ENCODE measurements at places on chromosomes 2 and 18.

DNA sequence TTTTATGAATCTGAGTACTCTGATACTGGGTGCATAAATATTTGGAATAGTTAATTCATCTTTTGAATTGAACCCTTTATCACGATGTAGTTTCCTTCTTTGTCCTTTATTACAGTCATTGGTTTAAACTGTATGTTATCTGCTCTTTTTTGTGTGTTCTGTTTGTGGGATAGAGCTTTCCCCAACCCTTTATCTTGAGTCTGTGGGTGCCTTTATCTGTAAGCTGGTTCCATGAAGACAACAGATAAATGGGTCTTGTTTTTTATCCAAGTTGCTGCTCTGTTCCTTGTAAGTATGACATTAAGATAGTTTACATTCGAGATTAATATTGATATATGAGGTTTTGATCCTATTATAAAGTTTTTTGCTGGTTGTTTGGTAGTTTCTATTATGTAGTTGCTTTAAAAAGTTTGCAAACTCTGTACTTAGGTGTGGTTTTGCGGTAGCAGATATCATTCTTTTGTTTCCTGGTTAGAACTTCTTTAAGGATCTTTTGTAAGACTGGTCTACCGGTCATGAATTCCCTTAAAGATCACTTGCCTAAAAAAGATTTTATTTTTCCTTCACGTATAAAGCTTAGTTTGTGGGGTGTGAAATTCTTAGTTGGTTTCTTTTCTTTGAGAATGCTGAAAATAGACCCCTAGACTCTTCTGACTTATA, 1451.3 kb upstream of the SLC39A10 start:
- DNase-seq, result no peak

- no peak for DNase-seq
Observed at GRCh38 chr2:10810202-10811161, 2.1 kb downstream of the PDIA6 start.

GRCh38 chr2:170073288-170073687, 104.7 kb upstream of the MYO3B start:
- DNase-seq, result no peak

DNA sequence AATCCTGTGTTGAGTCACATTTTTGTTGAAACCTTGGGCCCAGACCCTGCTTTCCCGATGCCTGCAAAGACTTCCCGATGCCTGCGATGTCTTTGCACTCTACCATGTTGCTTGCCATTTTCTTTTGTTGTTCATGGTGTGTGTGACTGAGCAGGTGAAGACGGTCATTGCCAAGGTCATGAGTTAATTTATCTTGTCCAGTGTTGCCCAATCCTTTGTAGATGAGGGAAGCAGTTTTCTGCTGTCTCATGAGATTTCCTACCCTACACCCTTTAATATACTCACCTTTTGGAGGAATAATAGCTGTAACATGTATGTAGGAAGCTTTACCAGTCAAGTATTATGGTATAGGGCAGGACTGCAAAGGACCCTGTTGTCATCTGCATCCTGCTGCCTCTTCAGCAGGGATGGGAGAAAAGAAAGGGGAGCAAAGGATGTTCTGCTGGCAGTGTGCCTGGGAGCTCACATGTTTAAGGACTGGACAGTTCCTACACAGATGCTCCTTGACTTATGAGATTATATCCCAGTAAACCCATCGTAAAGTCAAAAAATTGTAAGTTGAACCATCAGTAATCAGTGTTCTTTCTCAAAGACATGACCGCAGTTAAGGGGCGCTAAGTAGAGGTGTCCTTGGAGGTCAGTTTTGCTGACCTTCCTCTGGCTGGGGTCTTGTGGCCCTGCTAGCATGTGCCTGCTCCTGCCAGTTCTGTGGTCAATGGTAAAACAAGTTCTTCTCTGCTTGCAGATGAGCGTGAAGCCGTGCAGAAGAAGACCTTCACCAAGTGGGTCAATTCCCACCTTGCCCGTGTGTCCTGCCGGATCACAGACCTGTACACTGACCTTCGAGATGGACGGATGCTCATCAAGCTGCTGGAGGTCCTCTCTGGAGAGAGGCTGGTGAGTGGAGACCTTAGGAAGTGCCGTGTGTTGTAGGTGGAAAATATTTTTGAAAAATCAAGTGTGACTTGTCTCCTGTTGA, 124.8 kb upstream of the EML6 start:
- no peak for DNase-seq

GRCh38 chr2:36203366-36203765, 152.2 kb upstream of the CRIM1 start:
- DNase-seq, result no peak

- no peak for DNase-seq
Observed at GRCh38 chr2:159149747-159150146, 136.8 kb downstream of the WDSUB1 start.

GRCh38 chr2:205218056-205218455, 464.2 kb upstream of the NRP2 start:
- no peak for DNase-seq

DNA sequence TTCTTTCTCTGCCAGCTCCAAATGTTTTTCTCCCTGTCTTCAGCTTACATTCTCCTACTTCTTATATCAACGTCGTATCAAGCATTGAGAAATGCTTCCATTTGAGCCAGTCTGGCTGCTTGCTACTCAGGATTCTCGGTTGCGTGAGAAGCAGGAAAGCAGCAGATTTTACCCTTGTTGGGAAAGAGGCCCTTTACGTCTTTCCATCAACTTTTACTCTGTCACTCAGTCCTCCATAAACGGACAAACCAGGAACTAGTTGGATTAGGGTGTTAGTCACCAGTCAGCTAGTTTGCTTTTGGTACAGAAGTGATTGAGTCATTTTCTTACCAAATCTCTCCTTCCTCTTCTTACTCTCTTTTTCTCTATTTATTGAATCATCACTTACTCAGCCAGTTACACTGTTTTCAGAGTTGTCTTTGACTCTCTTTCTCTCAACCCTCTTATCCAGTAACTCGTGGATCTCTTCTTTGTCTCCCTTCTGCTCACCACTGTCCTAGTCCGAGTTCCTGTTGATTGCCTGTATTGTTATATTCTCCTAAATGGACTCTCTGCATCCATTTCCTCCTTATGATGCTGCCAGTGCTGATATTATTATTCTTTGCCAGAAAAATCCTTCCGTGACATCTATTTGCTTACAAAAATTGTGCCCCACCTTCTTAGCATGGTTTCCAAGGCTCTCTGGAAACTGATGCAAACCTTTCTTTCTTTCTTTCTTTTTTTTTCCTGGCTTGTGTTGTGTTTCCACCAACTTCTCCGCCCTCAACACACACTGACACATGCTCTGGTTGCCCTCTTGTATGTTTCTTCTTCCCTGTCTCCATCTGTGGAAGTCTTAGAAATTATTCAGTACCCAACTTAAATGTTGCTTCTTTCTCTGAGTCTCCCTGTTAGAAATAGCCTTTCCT, 61.5 kb downstream of the VRK2 start:
- no peak for DNase-seq

GRCh38 chr2:11071211-11071610, 84.1 kb upstream of the SLC66A3 start:
- DNase-seq, result no peak

DNA sequence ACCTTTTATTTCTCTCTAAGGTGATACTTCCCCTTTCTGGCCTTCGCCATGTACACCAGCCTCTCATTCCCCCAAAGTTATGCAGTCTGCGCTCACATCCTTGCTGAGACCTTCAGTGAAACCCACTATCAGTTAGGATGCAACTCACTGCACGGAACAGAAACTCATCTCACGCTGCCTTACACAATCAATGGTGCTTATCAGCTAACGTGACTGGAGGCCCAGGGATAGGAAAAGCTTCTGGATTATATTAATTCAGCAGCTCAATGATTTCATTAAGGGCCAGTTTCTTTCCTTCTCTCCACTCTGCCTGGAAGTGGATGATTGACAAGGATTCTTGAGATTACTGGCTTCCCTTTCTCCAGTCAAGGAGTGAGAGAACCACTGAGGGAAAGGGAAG, 44.8 kb downstream of the CDH2 start:
- DNase-seq, result no peak

DNA sequence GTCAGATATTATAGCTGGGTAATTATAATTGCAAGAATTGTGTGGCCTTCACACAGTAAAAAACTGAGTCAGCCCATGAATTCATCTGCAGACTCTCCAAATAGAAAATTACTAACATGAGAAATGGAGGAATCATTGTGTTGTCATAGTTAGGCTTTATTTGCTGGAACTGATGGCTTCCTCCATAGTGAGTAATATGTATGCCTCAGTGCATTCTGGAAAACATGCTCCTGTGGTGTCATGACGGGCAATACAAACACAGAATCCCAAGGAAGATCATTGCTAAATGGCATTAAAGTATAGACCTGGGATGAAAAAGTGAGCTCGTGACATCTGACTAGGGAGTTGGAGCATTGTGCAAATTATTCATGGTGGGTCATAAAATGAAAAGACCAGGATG, 23.6 kb upstream of the NMS start:
- no peak for DNase-seq

GRCh38 chr18:58407263-58407648, 221.6 kb downstream of the ALPK2 start:
- DNase-seq, result no peak

GRCh38 chr2:128269063-128269989, 49.3 kb downstream of the HS6ST1 start:
- DNase-seq, result no peak

DNA sequence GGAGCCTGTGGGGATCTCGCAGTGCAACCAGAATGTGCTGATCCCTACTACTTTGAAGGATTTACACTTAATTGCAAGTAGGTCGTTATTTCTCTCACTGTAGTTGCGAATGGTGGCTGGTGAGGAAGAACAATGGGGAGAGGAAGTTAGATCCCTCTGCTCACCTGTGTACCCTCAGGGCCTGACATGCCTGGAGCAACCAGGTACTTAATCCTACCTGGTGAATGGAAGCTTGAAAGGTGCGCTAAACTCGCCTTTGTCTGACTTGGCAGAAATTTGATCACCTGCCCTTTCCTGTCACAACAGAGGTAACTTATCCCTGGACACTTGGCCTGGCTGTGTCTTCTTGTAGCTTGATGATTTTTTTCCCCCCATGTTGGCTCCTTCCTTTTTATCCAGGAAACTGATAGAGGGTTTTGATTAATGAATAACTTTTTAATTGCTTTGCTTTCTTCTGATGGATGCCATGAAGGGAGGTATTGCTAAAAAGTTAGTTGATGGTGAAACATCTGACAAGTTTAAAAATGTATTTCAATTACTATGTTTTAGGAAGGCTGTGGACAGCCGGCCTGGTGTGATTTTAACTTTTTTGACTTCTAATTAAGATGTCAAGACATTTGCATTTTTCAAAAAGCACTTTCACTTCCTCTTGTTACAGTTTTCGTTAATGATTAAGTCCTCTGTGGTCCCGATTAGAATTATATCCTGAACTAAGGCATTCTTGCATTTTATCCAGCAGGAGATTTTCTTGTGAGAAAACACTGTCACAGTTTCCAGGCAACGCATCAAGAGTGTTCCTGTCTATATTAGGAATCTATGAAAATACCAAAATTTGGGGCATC, 9.2 kb downstream of the SGPP2 start:
- no peak for DNase-seq

- DNase-seq, result no peak
Observed at GRCh38 chr2:104028061-104028460, 825.9 kb upstream of the POU3F3 start.

- no peak for DNase-seq
Observed at GRCh38 chr18:6546229-6546628, 131.5 kb upstream of the L3MBTL4 start.

- no peak for DNase-seq
Observed at GRCh38 chr2:224405412-224405811, 3.5 kb upstream of the FAM124B start.

DNA sequence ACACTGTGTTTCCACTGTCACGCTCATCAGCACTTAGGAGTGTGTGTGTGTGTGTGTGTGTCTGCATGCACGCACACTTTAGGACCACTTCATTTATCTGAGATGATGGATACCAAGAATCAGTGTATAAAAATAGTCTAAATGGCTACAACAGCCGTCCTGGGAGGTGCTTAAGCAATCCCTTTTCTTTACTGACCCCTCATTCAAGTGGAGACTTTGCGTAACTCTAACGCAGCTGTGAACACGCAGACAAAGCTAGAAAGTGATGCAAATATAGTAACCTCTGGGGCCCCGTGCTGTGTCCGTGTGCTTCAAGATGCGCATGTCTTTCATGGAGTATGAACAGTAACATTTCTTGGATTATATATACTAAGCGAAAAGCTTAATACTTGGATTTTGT, 40.4 kb upstream of the RBM44 start:
- no peak for DNase-seq

- DNase-seq, result no peak
Observed at GRCh38 chr2:223585666-223586065, 16.5 kb downstream of the SCG2 start.

DNA sequence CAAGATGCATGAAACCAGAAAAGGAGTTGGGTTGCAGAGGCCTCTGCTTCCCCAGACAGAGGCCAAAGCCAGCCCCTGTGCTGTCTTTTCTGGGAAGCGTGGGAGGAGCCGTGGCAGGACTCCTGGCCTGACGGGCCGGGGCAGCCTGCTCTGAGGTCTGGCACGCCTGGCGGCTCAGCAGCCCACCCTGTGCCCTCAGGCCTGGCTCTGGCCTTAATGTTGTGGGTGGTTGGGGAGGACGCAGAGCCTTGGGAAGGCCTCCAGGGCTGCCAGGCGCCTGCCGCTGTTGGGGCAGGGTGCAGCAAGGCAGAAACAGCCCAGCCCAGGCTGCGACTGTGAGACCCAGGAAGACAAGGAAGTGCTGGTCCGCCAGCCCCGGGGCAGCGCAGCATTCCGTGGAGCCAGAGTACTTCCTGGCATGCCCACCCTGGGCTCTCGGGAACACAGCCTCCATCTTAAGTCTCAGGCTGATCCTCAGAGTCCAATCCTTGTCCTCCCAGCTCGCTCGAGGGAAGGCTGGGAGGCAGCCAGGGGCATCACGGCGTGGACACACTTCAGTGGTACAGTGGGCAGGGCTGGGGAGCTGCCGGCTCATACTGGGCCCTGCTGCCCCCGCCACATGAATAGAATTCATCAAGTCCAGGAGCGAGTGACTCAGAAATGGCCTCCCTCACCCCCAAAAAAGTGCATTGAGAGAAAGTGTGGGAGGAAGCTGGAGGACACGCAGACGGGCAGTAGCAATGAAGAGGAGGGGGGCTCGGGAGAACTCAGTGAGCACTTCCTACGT, 72.6 kb downstream of the EMX1 start:
- DNase-seq, result no peak

- no peak for DNase-seq
Observed at GRCh38 chr2:189927823-189928222, 134.7 kb downstream of the MSTN start.

DNA sequence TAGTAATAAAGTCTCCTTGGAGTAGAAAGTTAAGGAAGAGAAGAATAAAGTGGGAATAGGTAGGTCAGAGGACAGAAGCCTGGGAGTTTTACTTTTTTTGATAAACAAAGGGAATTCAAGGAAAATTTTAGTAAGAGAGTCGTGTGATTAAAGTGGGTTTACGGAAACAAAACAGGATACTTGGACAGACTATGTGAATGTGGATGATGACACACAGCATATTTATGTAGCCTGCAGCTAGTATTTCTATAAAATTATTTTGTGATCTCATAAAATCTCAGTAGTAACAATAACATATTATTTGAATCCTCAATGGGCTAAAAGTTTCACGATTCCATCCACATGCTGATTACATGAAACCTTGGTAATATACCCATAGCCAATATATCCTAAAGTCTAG, 450.7 kb upstream of the PIK3C3 start:
- no peak for DNase-seq

- no peak for DNase-seq
Observed at GRCh38 chr2:196112418-196113034, 43.9 kb upstream of the DNAH7 start.
